NCI-H2107 (cell line): ENCODE measurements at places on chromosomes 7 and 10.

GRCh38 chr10:47111329-47111862 is 188.6 kb upstream of the GDF10 start:
- no peak for DNase-seq

DNA sequence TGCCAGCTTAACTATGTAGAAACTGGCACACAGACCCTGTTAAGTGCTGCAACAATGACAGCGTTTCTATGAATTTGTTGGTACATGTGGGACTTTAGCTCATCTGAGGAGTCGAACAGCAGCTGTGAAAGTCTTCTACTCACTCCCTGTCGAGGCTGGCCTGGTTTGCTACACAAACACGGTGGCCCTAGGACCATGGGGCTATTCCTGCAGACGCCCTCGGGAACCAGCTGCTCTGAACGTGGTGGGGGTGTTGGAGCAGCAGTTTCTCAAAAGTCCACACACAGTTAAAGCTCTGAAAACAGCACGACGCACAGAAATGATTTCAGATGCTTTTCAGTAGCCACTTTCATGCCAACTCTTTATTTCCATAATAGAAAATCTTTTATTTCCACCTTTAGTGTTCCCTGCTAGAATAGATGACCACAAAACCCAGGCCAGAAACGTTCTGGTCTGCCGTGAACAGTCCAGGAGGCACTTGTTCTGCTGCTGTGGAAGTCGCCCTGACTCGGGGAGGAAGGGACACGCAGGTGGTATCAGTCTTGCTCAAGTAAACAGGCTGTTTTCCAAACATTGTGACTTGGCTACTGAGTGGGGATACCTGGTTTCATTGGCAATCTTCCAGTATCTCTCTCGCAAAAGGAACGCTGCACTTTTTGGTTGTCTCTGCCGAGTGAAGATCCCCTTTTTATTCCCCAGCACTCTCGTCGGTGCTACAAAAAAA is 21.5 kb downstream of the GUSB start:
- no peak for DNase-seq

DNA sequence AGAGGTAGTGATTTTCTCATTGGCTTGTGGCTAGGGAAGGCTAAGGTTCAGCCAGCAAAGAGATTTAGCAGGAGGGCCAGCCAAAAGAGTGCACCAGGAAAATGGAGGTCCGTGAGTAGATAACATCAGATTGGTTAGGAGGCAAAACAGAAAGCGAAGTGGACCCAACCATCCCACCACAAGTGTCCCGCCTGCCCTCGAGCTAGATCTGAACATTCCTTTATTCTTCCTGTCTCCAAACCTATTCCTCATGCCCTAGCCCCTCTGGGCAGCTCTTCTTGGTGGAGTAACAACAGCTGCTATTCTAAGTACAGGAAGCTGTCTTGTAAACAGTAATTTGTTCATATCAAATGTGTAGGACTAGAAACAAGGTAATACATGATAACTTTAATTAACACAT is 85.7 kb upstream of the BET1 start:
- no peak for DNase-seq

DNA sequence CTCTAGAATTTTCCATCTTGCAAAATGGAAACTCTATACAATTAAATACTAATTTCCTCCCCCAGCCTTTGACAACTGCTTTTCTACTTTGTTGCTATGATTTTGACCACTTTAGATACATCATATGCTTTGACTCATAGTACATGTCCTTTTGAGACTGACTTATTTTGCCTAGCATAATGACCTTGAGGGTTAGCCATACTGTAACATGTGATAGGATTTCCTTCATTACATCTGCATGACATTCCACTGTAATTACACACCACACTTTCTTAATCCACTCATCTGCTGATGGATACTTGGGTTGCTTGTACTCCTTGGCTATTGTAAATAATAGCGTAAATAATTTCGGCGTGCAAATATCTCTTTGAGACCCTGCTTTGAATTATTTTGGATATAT is 127.7 kb downstream of the JAZF1 start:
- no peak for DNase-seq

DNA sequence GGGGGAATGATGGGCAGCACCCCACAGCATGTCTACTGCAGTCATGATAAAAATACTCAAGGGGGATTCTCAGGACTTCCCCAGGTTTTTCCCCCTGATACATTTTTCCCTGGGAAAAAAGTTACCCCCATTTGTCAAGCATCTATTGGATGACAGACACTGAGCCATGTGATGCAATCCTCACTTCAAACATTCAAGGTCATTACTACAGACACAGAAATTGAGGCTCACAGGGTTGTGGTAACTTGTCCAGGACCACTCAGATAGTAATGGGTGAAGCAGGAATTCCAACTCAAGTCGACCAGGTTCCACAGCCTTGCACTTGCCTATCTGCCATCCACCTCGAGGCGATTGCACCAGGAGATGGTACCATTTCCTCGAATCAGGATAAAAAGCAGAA is 31.7 kb downstream of the PPP1R3C start:
- DNase-seq: no peak
